ENCODE measurements at places on chromosomes 13 and 19.

DNA sequence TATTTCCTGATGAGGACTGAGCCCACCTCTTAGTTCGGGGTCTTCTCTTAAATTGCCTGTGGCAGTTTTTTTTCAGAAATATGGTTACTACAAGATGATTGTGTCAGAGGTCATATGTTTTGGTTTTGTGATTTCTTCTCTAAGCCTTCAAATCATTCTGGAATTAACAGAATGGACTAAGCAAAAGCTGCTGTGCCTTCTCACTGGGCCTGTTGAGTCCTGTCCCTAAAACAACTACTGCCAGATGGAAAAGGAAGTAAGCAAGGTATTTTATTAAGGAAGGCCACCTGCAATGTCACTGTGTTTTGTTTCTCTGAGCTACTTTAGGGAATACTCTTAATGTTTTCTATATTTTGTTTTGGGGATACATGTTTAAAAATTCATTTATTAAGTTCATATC is 470.8 kb downstream of the PCDH20 start:
- DNase-seq = no peak

DNA sequence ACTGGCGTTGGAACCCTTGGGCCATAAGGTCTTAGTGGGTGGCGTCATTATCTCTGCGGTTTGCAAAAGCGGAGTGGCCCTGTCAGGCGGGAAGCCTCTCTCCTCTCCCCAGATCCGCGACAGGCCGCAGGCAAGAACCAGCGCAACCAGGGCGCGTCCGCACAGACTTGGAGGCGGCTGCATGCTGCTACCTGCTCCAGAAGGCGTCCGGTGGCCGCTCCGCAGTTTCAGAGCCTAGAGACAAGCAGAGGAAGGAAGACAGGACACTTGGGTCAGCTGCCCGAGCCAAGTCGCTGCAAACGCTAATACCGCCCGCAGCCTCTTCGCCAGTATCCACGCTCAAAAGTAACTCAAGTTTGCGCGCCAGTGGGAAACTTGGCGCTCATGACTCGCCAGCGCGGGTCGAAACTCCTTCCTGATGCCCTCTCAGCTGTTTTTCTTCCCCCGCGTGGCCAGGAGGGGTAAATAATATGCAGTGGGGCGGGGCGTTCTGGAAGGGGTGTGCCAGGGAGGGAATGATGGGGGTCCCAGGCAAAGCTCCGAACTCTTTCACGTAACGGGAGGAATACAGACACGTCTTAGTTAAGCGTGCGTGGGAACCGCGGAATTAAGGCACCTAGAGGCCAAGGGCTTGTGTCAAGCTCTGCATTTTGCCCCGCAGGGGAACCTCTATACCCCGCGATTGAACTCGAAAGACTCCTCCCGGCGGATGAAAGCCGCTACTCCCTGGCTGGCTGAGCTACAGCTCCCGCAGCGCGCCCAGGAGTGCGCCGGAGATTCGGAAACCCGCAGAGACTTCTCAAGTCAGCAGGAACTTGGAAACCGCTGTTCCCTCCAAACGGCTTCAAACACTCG is at the start of gene EDNRB:
Gene EDNRB, minus strand, starts transcription at position 441 of the 855 bp plus-strand sequence. Its CDS starts 258 bp downstream, at position 183.
- DNase-seq = peak; percentile 14

DNA sequence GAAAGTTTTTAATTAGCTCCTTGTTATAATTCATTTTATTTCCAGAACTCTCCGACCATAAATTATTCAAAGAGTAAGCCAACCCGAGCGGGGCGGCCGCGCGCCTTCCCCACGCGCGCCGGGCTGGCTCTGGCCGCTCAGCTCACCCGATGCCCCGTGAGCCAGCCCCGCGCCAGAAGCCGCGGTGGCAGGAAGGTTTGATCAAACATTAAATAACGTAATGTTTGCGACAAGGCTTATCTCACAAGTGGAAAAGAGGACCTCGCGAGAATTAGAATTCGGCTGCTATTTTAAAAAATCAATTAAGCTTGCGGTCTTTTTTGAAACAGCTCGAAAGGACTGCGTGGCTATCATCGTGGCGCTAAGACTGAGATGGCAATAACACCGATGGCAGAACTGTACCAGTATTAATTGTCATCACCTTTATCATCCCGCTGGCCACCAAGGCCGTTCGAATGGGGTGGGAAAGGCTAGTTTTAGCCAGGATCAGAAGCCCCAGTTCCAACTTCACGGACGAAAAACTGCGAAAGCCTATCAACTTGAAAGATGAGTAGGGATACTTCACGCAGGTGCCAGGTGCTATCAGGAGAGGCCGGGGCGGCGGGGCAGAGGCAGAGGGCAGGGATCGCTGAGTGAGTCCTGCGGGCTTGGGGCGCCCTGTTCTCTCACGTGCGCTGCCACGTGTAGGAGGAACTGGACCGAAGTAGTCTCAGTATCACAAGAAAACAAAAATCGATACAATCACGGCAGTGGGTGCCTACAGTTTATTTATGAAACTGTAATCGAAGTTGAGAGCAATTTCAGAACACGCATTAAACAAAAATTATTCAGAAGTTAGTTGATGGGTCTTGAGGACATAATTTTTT is 6.4 kb downstream of the POU4F1 start:
- no peak for DNase-seq

DNA sequence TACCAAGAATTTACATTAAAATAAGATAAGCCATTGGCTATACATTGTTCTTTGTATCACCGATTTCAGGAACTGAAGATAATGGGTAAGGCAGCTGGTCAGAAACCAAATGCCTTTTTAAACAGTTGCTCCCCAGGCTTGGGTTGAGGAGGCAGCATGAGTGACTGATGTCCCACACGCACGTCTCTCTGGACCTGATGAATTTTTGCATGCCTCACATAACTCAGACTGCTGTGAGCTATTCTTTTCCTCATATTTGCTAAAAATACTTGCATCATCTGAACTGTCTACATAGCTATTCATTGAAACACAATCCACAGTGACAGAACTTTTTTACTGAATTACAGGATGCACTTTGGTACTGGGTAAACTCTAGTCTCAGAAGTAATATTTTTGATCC is 123.6 kb upstream of the MAB21L1 start:
- no peak for DNase-seq

GRCh38 chr19:8305798-8306197 is 2.4 kb downstream of the CD320 start:
- DNase-seq = no peak

GRCh38 chr19:55907286-55907685 is 24.9 kb downstream of the NLRP13 start:
- DNase-seq = no peak

GRCh38 chr13:48567515-48568369 is 34.9 kb upstream of the RCBTB2 start:
- peak; percentile 98 for DNase-seq

GRCh38 chr19:12695997-12696365 is 450 bp downstream of the FBXW9 start:
- no peak for DNase-seq

- no peak for DNase-seq
These were observed 28.4 kb downstream of the RASA3 start for GRCh38 chr13:114103801-114104654.

GRCh38 chr13:59744747-59745391 is 418.9 kb downstream of the DIAPH3 start:
- DNase-seq = no peak

GRCh38 chr13:48575031-48575430 is 42.2 kb upstream of the RCBTB2 start:
- peak; percentile 53 for DNase-seq

GRCh38 chr19:2231621-2232221 is 4.4 kb downstream of the PLEKHJ1 start:
- DNase-seq = peak; percentile 22

GRCh38 chr13:75633285-75633684 is 2.8 kb upstream of the LMO7 start:
- no peak for DNase-seq

- DNase-seq = no peak
These were observed 19.7 kb upstream of the GTF3A start for GRCh38 chr13:27404680-27405079.

GRCh38 chr13:100235311-100235901 is 146.5 kb downstream of the PCCA start:
- DNase-seq = peak; percentile 81

- no peak for DNase-seq
These were observed 18.9 kb upstream of the CLDN10 start for GRCh38 chr13:95533545-95534160.

GRCh38 chr19:44592451-44592890 is 20.9 kb upstream of the IGSF23 start:
- peak; percentile 30 for DNase-seq

- peak; percentile 69 for DNase-seq
These were observed 6.7 kb upstream of the ZNF761 start for GRCh38 chr19:53424968-53425597.

- DNase-seq = no peak
These were observed 7.5 kb upstream of the NFIX start for GRCh38 chr19:12987781-12988180.

DNA sequence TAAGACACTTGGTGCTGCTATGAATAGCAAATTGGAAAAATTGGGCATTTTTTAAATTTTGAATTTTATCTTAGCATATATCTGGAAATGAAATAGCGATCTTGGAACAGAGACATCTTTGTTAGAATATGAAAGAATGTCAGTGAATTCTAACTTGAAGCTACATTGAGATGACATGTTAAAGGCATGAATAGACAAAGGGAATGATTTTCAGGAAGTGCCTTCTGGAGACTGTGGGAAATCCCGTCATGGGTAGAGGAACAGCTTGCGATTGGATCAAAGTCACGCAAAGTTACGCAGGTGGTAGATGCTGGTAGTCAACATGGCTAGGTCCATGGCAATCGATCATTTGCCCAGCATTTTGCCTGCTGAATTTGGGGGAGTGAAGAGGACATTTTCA is 43.5 kb downstream of the LRCH1 start:
- DNase-seq = peak; percentile 55

DNA sequence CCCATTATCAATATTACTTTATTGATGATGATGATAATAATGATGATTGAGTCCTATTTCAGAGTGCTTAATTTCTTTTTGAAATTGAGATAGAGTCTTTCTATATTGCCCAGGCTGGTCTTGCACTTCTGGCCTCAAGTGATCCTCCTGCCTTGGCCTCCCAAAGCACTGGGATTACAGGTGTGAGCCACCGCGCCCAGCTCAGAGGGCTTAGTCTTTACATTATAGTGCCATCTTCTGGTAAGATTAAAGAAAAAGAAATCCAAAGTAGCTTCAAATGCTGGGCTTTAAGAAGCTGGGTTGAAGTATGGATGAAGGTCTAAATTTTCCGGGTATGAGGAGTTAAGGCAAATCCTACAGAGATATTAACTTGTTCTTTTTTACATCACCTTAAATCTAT is 3.4 kb upstream of the ZNF333 start:
- DNase-seq = no peak

- DNase-seq = peak; percentile 63
These were observed 1.7 kb downstream of the ANO8 start for GRCh38 chr19:17332677-17333581.

GRCh38 chr19:43595605-43595998 is 332 bp downstream of the IRGQ start:
- DNase-seq = no peak

DNA sequence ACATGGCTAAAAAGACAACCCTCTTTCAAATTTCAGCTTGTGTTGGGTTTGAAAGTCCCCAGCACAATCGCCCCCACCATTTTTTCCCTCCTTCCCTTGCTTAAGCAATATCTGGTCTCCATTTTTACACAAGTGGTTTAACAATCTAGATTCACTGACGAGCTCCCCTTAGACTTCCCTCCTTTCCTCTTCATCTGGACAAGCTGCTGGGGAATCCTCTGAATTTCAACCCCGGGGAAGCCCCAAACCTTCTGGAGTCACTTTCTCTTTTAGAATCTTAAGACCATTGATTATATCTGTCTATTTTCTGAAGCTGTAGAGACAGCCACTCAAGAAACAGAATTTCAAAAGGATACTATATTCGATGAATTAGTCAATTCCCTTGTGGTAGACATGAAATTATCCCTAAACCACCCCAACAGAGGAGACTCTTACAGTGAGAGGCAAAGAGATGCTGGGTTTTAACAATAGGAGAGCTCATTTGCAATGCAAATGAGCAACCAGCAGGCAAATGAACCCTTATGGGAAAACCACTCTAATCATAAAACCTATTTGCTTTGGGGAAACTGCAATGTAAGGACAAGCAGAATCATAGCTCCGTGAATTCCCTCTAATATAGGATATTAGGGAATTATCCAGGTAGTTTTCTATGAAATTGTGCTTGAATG is 78.9 kb downstream of the TEX26 start:
- DNase-seq = peak; percentile 48

- peak; percentile 60 for DNase-seq
These were observed 1.6 kb upstream of the TTC9B start for GRCh38 chr19:40219721-40220276.

GRCh38 chr19:46180701-46181387 is 32.8 kb downstream of the IGFL2 start:
- no peak for DNase-seq

DNA sequence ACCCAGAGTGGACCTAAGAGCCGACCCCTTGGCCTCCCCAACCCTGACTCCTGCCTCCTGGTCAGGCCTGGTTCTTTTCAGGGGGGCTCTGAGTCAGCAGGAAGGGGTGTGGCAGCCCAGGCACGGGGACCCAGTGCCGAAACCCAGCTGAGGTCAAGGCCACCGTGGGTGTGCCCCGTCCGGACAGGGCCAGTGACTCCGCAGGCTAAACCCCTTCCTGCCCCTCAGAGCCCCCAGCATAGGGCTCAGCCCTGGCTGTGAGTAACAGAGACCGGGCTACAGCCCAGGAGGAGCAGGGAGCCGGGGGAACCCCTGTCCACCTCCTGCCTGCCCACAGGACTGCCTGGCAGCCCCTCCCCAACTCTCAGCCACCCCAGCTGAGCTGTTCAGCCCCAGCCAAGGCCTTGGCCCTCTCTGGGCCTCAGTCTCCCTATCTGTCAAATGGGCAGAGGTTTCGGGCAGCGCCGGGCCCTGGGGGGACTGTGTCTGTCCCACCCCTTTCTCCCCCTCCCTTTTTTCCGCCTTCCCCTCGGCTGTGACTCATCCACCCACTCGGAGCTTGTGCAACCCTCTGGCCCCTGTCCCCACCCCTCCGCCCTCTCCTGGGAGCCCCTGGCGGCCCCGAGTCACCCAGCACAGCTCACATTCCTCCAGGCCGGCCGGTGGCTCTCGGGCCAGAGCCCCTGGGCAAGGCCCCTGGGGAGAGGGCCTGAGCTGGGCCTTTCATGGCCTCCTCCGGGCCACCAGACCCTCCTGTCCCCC is 8.6 kb downstream of the ZBTB7A start:
- peak; percentile 97 for DNase-seq

- DNase-seq = no peak
These were observed 232.2 kb downstream of the TUBA3C start for GRCh38 chr13:18949489-18949761.

All from inflammatory macrophage treated with lipopolysaccharide for 1 hour (primary cell).